ENCODE measurements at places on chromosomes 6 and 20. TPM values are rescaled to one million over a fixed set of nuclear protein-coding genes. Genes with fewer than 3 reads are reported as not detected.

Gene SLC17A3
- not detected for polyA plus RNA-seq

Gene KIFC1
- 2.2 TPM for polyA plus RNA-seq

Gene FOXS1
- polyA plus RNA-seq, result not detected

Gene PERP
- polyA plus RNA-seq, result 0.46 TPM

Gene LY6G6C
- polyA plus RNA-seq, result not detected

Gene BPIFA1
- not detected for polyA plus RNA-seq

Gene NHSL1
- polyA plus RNA-seq, result not detected

Gene HSPA1L
- polyA plus RNA-seq, result 3.8 TPM

Gene FOXA2
- polyA plus RNA-seq, result not detected

Measured in immature natural killer cell (primary cell).